Activated CD4-positive, alpha-beta memory T cell treated with anti-CD3 and anti-CD28 coated beads for 36 hours (primary cell): ENCODE measurements at places on chromosomes 16 and 17.

- no peak for DNase-seq
Measured at GRCh38 chr16:2278272-2278608, 10.3 kb upstream of the RNPS1 start.

- DNase-seq: no peak
Measured at GRCh38 chr17:57806167-57806830, 43.5 kb downstream of the MRPS23 start.

DNA sequence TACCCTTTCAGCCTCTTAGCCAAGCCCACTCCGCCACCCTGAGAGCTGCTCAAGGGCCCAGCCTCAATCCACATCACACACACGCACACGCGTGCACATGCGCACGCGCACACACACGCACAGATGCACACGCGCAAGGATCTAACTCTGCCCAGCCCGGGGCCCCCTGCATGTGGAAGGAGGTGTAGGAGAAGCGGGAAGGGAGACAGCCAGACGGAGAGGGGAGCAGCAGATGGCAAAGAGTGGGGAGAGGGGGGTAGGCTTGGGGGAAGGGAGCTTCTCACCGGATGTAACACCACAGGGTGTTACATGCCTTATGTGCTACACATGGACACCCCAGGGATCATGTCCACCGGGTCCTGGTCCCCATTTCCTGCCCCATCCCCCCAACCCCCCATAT lies 15.3 kb downstream of the DLG4 start:
- DNase-seq: no peak

DNA sequence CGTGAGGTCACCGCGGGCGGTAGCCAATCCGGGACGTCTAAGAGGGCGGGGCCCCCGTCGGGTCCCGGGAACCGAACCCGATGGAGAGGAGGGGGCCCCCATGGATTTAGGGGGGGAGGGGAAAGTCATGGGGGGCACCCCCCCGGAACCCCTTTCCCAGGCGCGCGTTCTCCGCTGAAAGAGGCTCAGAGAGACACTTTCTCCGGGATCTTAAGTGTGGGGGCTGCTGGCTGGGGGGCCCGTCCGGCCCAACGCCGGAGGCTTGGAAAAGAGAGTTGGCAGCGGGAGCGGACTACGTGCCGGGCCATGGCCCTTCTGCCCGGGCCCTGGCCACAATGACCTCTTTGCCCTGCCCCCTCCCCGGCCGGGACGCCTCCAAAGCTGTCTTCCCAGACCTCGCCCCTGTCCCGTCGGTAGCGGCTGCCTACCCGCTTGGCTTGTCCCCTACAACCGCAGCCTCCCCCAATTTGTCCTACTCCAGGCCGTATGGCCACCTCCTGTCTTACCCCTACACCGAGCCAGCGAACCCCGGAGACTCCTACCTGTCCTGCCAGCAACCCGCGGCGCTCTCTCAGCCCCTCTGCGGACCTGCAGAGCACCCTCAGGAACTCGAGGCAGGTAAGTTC lies at the start of gene DLX4:
DLX4 (plus strand) TSS at position 57 of the 626 bp plus-strand sequence; CDS start at position 336, 279 bp downstream.
- DNase-seq: no peak

DNA sequence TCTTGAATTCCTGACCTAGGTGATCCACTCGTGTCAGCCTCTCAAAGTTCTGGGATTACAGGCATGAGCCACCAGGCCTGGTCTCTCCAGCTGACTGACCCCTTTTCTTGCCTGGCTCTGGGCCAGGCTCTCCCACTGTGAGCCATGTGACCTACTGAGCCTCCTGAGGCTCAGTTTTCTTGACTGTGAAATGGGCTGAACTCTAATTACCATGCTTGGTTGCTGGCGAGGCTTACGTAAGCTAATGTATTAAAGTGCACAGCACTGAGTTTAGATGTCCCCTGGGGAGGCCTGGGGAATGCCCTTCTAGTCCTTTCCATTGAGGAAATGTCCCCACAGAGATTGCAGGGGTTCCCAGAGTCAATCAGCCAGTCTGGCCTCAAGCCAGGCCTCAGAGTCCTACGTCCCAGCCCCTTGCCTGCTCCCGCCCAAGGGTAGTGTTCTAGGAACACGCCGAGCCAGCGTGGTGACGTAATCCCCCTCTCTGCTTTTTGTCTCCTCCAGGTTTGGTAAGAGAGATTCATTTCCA lies 45.8 kb upstream of the LGALS9 start:
- DNase-seq: no peak

- no peak for DNase-seq
Measured at GRCh38 chr17:48583708-48584222, 5.6 kb upstream of the HOXB4 start.

DNA sequence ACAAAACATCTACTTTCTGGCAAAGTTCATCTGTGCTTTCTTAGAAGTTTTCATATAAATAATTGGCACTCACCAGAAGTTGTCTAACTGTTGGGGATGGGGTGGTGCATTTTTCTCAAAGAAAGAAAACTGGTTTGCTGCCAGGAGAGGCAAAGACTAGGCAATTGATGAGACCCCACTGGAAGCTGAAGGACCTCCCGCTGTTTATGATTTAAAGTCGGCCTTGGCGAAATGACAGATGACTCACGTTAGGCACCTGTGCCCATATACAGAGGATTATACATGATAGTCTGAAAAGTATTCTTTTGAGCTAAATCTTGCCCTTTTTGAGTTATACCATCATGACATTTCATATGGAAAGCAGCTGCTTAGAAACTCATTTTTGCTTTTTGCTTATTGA lies 193.0 kb upstream of the ZFHX3 start:
- DNase-seq: no peak

- DNase-seq: no peak
Measured at GRCh38 chr17:55186937-55187770, 77.6 kb upstream of the HLF start.

GRCh38 chr17:60524463-60525327 lies 1.3 kb downstream of the APPBP2 start:
- DNase-seq: no peak

DNA sequence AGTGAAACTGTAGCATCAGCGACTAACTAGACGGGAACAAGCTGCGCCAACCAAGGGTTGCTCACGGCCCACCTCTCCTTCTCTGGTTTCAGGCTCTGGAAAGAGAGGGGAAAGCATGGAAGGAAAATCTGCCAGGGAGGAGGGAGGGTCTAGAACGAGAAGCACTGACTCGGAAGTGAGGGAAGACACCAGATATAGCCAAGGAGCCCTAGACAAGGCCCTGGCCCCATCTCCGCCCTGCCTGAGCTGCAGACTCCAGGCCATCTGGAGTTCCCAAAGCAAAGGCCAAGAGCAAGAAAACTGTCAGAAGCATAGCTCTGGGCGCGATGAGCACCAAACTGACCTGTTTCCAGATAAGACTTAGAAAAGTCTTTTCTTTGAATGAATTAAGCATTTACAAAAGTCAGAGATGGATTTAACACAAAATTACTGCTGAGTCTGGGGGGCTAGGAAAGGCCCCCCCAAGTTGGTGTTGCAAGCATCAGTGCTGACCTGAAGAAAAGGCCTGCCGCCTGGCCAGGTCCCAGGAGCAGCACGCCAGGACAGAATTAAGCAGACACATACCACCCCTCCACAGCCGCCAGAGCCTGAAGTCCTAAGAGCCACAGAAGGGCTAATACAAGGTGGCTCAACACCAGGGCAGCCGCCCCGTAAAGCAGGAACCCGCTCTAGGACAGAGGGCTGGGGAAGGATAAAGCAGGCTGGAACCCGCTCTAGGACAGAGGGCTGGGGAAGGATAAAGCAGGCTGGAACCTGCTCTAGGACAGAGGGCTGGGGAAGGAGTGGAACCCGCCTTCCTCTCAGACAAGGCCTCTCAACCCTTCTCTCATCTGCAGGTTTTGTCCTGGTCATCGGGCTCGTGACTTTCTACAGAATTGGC lies 20.7 kb downstream of the TMEM204 start:
- no peak for DNase-seq
